ENCODE measurements at places on chromosomes 3 and 15.

DNA sequence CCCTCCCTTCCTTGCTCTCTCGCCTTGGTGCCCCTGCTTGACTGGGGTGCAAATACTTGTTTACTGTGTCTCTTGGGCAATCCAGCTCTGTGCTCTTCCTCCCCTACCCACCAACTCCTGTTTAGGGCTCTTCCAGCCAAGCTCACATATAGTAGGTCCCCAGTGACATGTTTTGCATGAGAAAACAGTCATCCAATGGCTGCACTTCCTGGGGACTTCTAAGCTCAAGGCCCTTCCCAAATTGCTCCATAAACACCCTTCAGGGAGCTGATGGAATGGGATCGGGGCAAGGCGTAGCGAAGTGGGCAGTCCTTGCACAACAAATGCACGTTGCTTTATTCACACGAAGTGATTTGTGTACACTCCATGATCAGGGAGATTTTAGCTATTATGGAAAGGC lies 9.4 kb upstream of the COPG1 start:
- DNase-seq = no peak

- no peak for DNase-seq
Observed at GRCh38 chr15:56532721-56533460, 68.0 kb upstream of the MNS1 start.

DNA sequence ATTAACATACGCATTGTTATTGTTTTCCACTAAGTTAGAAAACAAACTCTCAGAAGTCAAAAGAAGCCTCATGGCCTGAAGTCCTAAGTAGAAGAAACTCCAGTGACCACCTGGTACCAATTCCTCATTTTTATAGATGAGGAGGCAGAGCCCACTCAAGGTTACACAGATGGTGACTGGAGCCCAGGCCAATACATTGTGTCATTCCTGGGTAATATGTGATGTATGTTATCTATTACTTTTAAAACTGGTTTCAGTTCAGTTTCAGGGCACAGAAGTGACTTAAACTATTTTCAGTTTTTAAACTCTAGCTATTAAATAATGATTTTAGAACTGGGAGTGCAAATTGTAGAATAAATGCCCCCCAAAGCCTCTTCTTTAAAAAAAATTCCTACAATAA lies 66.7 kb upstream of the STXBP5L start:
- no peak for DNase-seq

DNA sequence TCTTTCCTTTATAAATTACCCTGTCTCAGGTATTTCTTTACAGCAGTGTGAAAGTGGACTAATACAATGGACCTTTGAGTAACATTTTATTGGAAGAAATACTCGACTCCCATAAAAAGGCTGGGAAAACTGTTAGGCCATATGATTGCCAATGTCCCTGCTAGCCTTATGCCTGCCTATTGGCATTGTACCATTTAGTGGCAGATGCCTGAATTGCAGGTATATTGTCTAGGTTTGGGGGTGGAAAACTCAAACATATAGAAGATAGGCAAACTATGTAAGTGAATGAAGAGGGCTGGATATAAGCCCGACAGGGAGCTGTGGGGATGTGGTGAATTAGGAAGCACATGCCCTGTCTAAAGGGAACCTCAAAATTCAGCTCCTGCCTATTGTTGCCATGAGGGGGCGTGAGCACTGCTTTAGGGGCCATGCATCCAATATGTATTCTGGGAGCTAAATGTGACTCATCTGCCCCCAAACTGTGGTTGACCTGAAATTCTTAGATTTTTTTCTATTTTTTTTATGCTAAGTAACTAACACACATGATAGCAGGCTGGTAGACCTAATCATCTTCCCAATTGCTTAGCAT lies 65.2 kb upstream of the TRA2B start:
- no peak for DNase-seq

- no peak for DNase-seq
Observed at GRCh38 chr3:143737065-143737464, 111.2 kb downstream of the SLC9A9 start.

DNA sequence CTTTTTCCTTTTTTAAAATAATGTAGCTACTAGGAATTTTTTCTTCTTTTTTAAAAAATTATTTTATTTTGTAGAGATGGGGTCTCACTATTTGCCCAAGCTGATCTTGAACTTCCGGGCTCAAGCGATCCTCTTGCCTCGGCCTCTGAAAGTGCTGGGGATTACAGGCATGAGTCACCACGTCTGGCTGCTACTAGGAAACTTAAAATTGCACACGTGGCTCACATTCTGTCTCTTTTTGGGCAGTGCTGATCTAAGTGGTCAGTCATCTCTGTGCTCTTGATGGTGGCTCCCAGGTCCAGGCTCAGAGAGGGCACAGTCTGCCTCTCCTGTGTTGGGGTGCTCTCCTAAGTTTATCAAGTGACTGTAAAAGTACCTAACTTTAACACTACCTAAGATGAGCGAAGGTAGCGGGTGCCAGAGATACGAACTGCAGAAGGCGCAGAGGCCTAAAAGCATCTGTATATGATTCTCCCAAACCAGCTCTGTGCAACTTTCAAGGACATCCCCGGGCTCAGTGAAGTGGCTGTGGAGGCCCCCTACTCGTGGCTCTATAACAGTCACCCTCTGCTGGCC lies 52.9 kb upstream of the SEC13 start:
- no peak for DNase-seq

GRCh38 chr15:91559066-91559465 lies 294.4 kb upstream of the SLCO3A1 start:
- no peak for DNase-seq

GRCh38 chr3:64082961-64083541 lies 59.8 kb upstream of the PSMD6 start:
- DNase-seq = no peak

GRCh38 chr15:52171386-52171785 lies 19.8 kb downstream of the GNB5 start:
- DNase-seq = no peak

DNA sequence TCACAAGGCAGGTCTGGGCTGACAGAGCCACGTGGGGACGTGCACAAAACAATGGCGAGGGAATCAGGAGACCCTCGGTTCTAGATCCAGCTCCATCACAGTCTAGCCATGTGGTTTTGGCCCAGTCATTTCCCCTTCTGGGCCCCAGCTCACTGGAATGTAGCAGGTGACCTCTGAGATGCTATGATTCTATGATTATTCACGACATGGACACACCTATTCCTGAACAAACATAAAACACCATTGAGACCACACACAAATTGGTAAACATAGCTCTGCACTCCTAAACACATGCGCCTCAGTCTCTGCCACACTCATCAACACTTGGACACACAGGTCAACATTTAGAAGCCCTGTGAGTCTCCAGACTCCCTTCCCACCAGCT lies 9.0 kb downstream of the IGDCC4 start:
- DNase-seq = no peak

DNA sequence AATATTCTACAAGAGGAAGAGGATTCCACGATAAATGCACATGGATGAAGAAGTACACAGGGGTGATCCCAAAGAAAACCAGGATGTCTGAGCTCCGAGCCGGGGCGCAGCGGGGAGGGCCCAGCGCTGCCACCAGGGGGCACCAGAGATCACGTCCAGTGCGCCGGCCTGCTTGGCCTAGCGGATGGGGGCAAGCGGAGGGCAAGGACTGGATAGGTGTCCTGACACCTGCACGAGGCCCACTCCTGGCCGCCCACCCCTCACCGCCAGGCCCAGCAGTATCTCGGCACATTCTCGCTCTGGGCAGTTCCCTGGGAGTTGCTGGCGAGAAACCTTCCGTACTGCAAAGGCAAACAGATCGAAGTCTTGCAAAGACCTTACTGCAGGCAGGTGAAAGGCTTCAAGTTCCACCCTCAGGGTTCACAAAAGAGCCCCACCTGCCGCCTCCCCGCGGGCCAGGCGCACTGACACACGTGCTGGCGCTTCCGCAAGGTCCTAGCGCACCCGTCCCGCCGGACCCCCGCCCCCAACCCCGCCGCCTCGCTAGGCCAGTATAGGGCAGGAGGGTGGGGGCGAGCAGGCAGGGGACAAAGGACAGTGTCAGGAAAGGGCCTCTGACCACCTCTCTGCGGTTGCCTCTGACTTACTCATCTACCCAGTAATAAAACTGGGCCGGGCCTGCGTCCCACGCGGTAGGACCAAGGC lies 3.3 kb downstream of the ANKRD63 start:
- DNase-seq = peak; percentile 95

- peak; percentile 52 for DNase-seq
Observed at GRCh38 chr3:14806641-14807263, 12.0 kb upstream of the FGD5 start.

DNA sequence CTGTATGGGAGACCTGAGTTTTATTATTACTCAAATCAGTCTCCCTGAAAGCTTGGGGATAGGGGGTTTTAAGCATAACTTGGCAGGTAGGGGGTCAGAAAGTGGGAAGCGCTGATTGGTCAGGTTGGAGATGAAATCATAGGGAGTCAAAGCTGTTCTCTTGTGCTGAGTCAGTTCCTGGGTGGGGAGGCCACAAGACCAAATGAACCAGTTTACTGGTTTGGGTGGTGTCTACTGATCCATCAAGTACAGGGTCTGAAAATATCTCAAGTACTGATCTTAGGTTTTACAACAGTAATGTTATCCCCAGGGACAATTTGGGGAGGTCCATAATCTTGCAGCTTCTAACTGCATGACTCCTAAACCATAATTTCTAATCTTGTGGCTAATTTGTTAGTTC lies 17.8 kb upstream of the IQCF6 start:
- no peak for DNase-seq

GRCh38 chr15:84901540-84901939 lies 17.1 kb downstream of the SLC28A1 start:
- DNase-seq = no peak

DNA sequence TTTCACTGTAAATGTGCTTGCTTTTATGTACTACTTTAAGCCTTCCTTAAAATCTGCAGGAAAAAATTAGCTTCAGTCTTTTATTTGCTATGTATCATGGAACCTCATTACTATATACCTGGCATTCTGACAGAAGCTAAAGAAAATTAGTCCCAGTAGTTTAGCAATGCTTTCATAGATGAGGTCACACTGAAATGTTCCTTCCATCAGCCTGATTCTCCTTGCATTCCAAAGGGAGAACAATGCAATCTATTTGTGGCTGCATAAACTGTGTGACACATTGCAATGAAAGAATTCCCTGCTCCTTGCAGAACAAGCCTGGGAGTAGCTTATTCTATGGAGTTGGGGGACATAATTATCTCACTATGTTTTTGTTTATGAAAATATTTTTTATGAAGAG lies 691.5 kb upstream of the ARPP21 start:
- no peak for DNase-seq

GRCh38 chr15:92818651-92819277 lies 81.4 kb upstream of the CHD2 start:
- DNase-seq = no peak

DNA sequence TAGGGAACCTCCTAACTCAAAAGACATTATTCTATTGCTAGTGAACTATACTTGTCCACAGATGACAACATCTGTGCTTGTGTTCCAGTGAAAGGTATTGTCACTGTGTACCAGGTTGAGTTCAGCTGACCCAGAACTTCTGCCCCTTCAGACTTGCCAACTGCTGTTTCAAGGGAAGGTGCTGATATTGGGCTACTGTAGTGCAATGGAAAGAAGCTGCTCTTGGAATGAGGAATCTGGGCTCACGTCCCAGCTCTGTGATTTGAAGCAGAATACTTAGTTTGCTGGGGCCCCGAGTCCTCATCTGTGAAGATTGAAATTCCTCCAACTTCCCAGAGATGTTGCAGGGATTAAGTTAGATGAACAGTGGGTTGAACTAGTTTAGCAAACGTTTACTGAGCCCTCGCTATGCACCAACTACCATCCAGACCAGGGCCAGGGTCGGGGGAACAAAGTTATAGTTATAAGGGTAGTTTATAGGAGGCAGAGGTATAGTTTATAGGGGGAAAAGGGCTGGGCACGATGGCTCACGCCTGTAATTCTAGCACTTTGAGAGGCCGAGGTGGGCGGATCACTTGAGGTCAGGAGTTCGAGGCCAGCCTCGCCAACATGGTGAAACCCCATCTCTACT lies 15.9 kb upstream of the UMPS start:
- no peak for DNase-seq

DNA sequence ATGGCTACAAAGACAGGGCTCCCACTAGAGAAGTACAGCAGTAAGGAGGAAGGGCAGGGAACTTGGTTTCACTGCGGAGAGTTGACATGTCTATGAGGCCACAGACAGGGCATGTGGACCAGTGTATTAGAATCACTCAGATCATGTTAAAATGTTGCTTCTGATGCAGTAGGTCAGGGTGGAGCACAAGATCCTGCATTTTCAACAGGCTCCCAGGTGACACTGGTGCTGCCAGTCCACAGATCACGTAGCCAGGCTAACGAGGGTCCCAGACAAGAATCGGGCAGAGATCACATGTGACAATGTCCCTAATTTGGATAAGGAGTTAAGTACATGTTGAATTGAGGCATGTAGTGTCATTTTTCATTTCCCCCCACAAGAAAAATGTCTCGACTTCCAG lies 73.6 kb downstream of the SPSB4 start:
- DNase-seq = no peak

- DNase-seq = no peak
Observed at GRCh38 chr3:68206524-68207117, 552.2 kb upstream of the SUCLG2 start.

DNA sequence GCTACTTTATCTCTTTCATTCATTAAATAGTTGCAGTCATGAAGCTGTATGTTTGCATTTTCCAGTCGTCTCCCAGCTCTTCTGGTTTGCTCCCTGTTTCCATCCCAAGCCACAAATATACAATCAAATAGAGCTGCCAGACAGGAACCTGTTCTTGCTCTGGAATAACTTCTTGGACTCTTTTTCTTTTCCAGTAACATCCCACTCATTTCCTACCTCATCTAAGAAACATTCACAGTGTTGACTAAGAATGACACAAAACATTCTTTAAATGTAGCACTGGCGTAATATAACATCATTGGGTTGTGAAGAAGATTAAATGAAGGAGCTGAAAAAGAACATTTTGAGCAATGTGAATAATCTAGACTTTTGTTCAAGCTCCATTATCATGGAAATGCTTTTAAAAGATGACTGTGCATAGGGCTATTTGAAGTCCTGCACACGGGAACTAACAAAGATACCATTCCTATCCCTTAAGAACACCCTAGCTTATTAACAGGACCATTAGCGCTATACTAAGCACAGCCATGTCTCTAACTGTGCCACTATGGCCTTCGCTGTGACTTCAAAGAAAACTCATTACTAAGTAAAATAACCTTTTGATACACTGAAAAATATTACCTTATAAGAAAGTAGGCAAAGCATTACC lies 574.0 kb downstream of the NAALADL2 start:
- no peak for DNase-seq

GRCh38 chr15:51878446-51879386 lies 49.3 kb downstream of the TMOD3 start:
- DNase-seq = no peak

- no peak for DNase-seq
Observed at GRCh38 chr3:132205609-132206008, 111.6 kb upstream of the ACP3 start.

- no peak for DNase-seq
Observed at GRCh38 chr3:43699864-43700263, 9.1 kb downstream of the ABHD5 start.

All from upper lobe of left lung (tissue), 6 donors.